ENCODE measurements at places on chromosomes 1 and 21.

GRCh38 chr1:172482044-172482443 lies 38.2 kb upstream of the PIGC start:
- DNase-seq, result no peak

DNA sequence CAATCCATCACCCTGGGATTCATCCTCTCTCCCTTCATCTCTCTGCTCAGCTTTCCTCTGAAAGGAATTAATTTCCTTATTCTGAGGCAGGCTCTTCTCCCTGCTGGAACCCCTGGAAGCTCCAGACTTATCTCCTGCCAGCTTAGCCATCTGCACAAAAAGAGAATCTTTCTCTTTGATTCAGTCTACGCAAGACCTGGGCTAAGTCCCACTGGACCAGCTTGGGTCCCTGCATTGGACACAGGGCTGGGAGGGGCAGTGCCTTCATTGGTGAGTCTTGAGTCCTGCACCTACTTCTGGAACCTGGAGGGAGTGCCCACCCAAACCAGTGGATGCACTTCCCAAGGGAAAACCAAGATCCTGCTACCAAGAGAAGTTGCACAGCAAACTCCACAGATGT lies 271.7 kb upstream of the CSF3R start:
- DNase-seq, result no peak

- DNase-seq, result no peak
These were observed 143.1 kb downstream of the PHTF1 start for GRCh38 chr1:113616156-113616555.

GRCh38 chr21:31660591-31660990 lies 1.1 kb downstream of the SOD1 start:
- DNase-seq, result no peak

- DNase-seq, result no peak
These were observed 49.7 kb upstream of the TSNAX start for GRCh38 chr1:231478811-231479210.

All from NCI-H187 (cell line).